ENCODE measurements at places on chromosomes 13 and 19.

DNA sequence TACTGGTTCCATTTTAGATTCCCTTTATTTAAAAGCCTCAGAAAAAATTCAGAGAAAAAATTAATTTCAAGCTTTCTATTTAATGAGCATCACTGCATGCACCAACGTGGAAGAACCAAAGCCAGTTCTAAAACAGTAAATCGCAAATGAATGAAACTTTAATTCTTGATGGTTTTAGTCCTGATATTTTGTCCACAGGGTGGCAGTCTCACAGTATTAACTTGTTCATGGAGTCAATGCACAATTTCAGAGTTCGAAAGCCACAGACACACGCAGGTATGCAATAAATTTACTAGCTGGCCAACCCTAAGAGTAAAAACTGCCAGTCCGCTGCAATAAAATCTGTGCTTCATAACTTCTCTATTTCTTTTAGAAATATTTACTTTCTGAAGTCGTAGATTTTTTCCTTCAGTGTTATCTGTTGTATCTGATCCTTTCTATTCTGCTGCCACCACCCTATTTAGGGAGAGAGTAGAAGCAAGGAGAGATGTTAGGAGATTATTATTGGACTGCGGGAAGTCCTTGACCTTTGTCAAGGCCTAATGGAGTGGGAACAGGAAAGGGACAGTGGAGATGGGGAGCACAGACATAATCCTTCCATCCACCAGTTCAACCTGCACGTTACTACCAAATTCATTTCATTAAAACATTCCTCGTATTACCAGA lies 7.0 kb upstream of the WBP4 start:
- no peak for DNase-seq

DNA sequence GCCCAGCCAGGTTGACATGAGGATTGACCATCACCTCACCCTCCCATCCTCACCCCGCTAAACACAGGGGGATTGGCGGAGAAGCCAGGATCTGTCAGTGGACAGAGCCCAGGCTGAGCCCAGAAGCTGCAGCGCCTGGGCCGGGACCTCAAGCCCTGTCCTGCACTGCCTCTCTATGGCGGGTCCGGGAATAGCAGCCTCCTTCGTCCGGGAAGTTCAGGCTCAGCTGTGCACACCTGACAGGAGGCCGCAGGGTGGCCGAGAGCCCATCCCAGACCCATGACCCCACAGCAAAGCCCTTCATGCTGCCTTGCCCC lies 67.8 kb downstream of the SPACA7 start:
- peak; percentile 45 for DNase-seq

DNA sequence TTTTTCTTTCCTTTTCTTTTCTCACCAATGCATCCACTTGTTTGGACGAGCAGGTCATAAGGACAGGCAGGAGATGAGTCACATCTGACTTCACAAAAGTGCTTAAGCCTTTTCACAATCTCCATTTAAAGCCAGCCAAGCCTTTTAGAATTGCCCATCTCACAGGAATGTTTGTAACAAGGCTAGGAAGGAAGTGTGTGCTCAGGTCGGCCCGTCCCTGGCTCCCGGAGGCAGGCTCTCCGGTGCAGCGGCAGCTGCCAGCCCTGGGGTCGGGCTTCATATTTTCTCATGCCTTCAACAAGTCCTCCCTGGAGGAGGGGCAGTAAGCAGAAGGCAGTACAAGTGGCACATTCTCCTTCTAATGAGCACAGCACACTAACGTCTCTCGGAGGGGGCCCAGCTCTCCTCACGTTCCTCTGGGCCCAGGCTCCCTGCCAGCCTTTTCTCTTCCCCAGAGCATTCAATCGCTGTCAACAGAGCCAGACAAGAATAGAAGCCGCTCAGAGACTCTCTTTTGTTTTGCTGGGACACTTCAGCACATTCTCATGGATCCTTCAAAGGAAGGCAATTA lies 180.5 kb downstream of the COL4A1 start:
- DNase-seq = no peak

- DNase-seq = no peak
Measured at GRCh38 chr19:29804493-29804892, 7.3 kb upstream of the CCNE1 start.

DNA sequence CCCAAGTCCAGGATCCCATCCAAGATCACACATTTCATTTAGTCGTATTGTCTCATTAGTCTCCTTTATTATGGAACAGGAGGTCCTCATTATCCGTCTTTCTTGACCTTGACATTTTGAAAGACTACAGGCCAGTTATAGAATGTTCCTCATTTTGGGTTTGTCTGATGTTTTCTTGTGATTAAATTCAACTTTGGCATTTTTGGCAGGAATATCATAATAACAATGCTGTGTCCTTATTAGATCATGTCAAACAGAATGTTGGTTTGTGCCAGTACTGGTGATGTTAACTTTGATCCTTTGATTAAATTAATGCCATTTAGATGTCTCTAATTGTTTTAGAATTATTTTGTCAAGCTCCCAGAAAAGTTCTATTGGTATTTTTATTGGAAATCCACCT lies 106.5 kb upstream of the FRY start:
- DNase-seq = no peak

DNA sequence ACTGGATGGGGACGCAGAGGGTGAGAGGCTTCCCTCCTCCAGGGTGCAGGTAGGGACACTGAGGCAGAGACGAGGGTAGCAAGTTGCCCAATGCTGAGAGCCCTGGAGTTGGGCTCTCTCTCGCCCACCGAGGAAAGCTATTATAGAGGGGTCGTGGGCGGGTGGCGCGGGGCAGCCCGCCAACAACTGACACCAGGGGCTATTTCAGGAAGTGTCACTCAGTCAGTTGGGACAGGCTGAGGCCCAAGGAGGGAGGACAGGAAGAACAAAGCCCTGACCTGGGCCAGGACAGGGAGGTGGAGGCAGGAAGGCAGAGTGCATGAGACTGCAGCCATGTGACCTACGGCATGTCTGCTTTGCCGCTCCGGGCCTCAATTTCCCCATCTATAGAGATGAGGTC lies 29.9 kb downstream of the TINCR start:
- DNase-seq = no peak

GRCh38 chr19:39679791-39680168 lies 24.1 kb downstream of the LGALS16 start:
- no peak for DNase-seq

DNA sequence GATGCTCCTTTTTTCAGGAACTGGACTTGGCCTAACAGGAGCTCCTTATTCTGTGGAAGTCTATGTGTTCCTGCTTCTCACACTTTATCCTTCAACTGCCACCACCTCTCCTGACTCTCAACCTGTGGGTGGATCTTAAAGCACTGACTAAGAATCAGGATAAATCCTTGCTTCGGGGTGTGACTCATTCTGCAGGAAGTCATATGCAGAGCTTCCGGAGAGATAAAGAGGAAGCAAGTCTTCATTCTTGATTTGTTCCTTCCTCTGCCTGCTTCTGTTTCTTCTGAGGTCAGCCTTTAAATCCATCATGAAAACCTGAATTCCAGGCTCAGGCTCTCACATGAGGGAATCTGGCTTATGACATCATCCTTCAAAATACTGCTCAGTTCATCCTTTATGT lies 137.1 kb upstream of the ATXN8OS start:
- no peak for DNase-seq

DNA sequence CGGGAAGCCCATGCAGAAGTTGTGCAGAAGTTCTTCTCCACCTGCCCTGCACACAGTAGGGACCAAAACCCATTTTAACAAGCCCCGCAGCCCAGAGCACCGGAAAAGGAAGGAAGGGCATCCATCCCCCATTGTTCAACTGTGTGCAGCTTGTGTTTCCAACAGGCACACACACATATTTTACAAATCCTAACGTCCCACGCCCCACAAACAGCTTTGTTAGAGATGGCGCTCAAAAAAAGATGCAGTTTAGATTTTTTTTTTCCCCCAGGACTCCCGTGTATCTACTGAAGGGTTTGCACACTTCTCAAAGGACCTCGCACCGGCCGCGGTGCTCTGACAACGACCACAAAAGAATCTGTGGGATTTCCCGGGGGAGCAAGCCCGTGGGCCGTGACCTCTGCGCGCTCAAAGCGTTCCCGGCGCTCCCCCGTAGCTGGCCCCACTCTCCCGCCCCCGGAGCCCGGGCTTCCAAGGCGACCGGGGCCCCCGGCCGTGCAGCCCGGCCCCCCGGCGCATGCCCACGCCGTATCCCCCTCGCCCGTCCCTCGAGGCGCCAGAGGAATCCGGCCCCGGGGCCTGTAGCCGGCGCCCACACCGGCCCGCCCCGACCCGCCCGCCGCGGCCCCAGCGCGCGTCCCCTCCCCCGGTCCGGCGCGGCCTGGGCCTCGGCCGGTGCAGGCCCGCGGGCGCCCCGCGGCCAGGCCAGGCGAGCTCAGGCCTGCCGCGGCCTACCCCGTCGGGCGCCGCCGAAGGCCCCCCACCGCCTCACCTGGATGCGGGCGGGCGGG lies 523 bp downstream of the ELAVL1 start:
- DNase-seq = peak; percentile 24

DNA sequence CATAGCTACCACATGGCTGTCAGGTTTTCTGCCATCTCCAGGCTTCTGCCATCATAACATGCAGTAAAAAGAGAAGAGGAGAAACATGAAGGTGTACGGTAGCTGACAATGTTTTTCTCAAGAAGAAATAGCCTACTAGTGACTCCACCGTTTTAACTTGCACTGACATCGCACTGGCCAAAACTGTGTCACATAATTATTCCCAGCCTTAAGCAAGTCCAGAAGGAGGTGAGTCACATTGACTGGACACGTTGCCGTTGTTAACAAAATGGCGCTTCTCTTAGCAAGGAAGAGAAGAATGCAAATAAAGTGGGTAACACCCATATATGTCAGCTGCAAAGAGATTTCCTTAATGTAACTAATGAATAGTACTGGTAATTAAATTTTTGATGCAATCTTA lies 810.4 kb upstream of the SLC10A2 start:
- no peak for DNase-seq

GRCh38 chr13:35732565-35732964 lies 256.1 kb upstream of the MAB21L1 start:
- DNase-seq = no peak

- DNase-seq = no peak
Measured at GRCh38 chr13:49046002-49046401, 70.3 kb downstream of the FNDC3A start.
